ENCODE measurements at places on chromosomes 3 and 15.

DNA sequence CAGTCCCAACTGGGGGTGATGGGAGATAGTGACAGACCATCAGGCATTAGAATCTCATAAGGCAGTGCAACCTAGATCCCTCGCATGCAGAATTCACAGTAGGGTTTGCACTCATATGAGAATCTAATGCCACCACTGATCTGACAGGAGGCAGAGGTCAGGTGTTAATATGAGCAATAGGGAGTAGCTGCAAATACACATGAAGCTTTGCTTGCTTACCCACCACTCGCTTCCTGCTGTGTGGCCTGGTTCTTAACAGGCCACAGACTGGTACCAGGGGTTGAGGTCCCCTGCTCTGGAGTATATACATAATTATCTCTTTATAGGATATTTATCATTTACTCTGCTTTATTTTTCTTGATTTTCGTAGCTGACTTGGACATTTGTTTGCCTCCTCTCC lies 36.0 kb upstream of the ZMAT3 start:
- DNase-seq = no peak

- no peak for DNase-seq
Measured at GRCh38 chr3:73509066-73509465, 115.7 kb downstream of the PDZRN3 start.

DNA sequence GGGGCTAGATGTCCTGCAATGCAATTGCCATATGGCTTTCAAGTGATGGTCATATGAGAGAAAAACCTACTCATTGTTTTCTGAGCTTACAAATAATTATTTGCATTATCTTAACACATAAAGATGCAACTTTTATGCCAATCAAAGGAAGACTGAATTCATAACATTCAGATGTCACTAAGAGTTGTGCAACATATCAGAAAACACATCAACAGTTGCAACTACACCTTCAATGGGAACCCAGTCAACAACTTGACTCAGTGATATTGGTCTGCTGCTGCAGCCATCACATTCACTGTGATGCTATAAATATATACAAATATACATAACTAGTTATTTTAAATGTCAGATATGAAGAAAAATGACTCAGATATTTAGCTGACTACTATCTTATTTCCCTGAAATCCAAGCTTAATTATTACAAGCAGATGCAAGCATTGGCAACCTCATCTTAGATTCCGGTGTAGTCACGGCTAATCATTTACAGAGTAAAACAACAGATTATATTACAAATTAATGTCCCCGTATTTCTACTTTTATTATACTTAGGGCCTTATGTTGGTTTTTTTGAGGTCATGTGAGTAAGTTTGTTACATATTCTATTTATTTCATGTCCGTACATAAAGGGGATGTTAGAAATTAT lies 23.7 kb downstream of the CNTN3 start:
- DNase-seq = no peak

DNA sequence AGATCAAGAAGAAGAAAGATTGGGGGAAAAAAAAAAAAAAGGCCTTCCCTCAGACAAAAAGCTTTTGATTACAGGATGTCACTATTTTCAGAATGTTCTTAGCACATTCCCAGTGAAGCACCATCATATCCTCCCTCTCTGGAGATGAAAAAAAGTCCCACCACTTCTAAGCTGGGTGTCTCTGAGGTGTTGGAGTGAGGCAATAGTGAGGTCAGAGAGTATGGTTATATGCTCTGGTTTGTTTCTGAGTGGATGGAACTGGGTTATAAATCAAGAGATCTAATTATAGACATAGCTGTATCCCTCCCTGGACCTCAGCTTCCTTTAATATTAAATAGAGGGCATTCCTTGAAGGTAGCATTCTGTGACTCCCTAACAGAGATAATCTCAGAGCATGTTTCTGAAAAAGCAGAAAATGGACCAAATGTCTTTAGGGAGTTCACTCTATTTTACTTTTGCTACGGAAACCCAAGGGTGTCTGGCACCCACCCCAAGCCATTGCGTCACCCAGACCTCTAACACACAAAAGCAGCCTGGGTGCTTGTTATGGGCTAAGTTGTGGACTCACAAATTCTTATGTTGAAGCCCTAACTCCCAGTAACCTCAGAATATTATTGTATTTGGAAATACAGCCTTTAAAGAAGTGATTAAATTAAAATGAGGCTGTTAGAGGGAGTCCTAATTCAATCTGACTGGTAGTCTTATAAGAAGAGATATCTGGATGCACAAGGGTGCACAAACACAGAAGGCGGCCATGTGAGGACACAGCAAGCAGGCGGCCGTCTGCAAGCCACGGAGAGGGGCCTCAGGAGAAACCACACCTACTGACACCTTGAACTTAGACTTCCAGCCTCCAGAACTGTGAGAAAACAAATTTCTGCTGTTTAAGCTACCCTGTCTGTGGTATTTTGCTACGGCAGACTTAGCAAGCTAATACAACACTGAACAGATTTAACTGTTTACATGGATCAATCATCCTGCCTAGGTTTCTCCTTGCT lies 81.5 kb downstream of the MB21D2 start:
- no peak for DNase-seq

DNA sequence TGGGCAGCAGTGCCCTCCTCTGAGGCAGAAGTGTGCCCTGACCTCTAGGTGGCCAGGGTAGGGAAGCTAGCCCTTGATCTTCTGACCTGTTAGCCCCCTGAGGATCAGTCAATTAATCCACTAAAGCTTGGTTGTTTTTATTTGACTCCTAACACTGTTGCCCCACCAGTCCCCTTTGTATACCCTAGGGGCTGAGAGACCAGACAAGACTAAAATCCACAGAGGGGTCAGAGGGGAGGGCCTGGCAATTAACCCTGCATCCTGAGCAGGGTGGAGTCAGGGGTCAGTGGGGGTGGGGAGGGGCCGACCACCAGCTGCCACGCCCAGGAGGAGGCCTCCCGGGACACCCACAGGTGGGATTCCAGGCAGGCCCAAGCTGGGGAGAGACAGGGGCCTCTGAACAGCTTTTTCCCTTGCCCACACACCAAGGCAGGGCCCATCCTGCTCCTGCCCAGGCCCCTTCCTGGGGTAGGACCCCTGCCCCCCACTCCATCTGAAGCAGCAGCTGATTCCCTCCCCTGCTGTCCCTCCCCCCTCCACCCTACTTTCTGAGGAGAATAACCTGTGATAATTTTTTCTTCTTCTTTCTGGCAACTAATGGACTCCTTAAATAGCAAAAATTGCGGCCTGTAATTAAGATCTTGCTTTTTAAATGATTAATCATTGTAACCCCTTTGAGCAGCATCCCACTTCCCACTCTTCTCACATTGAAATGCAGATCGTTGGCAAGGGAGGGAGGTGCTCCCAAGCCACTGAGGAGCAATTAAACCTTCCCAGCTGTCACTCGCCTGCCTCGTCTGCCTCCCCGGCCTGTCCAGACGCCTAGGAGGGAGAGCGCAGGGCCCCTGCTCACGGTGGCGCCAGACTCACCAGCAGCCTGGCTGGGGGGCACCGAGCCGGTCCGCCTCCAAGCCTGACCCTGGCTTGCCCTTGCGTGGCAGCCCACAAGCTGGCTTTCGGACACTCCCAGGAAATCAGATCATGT lies 51.9 kb downstream of the RHCG start:
- DNase-seq = no peak

DNA sequence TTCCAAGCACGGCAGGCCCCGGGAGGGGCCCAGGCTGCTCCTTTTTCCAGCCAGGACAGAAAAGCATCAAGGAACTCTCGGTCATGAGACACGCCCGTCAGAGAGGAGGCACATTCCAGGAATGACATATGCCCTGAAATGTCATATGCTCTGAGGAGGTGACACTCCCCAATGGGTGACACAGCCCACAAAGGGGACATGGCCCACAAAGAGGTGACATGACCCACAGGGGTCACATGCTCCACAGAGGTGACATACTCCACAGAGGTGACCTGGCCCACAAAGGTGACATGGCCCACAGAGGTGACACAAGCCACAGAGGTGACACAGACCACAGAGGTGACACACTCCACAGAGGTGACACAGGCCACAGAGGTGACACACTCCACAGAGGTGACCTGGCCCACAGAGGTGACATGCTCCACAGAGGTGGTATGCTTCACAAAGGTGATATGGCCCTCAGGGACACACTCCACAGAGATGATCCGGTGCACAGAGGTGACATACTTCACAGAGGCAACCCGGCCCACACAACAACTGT lies 79.2 kb downstream of the ABHD5 start:
- no peak for DNase-seq
